ENCODE measurements at places on chromosomes 3 and 15.
A peak's percentile ranks its signal among the peaks of the same experiment; 100 is the strongest.

- DNase-seq, result peak; percentile 92
These were observed 5.5 kb downstream of the BMF start for GRCh38 chr15:40102897-40103858.

DNA sequence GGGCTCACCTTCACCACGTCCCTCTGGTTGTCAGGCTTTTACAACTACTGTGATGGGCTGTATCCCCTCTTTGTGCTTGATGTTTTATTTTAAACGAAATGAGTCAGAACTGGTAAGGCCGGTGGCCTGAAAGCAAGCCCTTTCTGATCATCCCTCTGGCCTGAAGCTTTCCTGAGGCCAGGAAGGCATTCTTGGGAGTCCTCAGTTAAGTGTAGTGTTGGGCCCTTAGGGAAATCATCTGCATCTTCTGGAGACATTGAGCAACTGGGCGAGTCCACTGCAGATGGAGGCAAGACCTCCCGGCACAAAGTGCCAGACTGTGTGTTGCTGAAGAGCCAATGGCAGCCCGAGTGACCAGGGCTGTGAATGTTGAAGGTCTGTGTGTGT lies 33.0 kb upstream of the AMOTL2 start:
- no peak for DNase-seq

DNA sequence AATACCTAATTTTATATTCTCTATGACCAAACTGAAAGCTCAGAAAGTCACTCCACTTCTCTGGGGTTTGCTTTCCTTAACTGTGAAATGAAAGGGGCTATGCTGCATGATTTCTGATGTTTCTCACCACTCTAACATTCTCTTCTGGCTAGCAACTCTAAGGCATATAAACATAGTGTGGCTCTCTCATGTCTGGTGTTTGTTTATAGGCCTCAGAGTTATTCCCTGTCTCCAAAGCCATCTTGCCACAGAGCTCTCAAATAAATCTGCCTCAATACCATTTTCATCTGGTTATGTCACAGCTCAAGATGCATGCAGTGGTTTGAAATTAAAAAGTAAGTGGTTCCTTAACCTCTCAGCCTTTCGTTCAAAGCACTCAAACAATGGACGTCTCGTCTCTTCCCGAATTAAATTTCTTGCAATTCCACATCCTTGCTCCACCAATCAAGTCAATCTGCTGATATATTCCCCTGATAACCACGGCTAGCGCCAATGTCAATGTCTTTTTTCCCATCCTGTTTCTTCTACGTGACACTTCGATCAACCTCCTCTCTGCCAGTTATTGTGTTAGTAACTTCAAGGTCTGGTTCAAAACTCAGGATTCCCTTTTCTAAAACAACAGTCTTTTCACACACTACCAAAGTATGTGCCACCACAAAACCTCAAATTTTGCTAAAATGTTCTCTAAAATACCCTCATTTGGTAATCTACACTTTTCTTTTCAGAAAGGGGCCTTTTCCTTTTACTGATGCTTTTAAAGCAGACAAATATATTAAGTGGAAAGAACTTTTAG lies 16.0 kb downstream of the TOMM70 start:
- no peak for DNase-seq

DNA sequence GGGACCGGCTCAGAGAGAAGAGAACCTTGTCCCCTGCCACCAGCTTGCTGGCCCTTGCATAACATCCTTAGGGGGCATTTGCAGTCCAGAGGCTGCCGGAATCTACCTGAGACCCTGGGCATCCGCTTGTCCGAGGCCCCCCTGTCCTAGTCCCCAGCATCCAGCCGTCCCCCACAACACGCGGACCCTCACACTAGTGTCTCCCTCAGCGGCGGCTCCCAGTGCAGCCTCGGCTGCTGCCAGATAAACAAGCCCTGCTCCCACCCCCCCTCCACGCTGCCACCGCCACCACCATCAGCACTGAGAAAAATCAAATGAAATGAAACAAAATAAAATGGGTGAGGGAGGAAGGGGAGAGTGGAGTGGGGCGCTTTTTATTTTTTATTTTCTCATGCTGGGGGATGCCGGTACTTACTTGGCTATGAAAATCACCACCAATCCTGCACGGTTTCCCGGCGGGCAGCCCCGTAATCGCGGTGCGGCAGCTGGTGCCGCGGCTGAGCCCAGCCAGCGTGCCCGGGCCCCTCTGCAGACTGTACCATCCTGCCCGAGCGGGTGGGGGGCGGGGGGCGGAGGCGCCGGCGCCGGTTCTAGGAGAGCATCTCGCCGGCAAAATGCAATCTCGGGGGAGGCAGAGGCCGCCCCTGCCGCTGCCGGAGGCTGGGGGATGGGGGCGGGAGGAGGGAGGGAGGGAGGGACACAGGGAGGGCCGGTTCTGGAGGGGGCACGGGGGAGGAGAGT lies at the start of gene ATP2B2:
Gene ATP2B2 (minus strand): TSS at position 537 of the 741 bp plus-strand sequence. CDS start 56,043 bp downstream, outside the sequence.
- DNase-seq, result peak; percentile 25

- DNase-seq, result no peak
These were observed 316.5 kb upstream of the ADAMTS9 start for GRCh38 chr3:65004306-65004705.

- peak; percentile 0 for DNase-seq
These were observed 264.0 kb downstream of the RBMS3 start for GRCh38 chr3:29544701-29545363.

GRCh38 chr3:140830391-140830790 lies 111.2 kb upstream of the SLC25A36 start:
- no peak for DNase-seq

DNA sequence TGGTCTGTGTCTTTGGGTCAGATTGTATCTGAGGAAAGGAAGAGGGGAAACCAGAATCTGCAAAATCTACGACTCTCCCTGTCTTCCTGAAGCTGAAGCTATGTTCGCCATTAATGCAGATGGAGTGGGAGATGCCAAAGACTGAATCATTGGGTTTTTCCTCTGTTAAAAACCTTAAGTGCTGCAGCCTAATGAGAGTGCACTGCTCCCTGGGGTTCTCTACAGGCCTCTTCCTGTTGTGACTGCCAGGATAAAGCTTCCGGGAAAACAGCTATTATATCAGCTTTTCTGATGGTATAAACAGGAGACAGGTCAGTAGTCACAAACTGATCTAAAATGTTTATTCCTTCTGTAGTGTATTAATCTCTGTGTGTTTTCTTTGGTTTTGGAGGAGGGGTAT lies 24.0 kb downstream of the RMDN3 start:
- peak; percentile 21 for DNase-seq

- DNase-seq, result peak; percentile 64
These were observed 43.8 kb upstream of the LRRFIP2 start for GRCh38 chr3:37218206-37218605.

DNA sequence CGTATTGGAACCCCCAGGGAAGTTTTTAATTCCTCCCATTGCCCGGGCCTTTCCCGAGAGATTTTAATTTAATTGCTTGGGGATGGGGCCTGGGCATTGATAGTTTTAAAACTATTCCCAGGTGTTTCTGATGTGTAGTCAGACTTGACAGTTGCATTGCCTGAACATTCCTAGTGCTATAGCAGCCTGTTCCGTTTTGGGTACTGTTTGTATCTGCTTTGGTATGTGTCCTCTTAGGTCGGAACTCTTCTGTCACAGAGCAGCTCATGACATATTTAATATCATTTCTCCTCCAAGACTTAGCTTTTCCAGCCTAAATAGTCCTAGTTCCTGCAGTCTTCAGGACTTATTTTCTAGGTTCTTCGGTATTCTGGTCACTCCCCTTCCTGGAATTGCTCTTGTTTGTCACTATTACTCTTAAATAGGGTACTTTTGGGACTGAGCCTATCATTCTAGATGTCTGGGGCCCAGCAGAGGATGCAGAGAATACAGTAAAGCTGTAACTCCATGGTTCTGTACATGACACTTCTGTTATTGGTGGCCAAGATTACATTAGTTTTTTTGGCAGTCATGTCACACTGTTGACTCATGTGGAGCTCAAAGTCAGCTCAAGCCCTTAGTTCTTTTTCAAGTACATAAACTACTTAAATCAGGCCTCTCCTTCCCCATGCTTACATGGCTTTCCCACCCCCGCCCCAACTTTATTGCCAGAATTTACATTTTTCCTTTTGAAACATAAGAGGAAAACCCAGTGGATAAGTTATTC lies 81.5 kb downstream of the BBX start:
- no peak for DNase-seq

GRCh38 chr15:74398183-74398582 lies 30.7 kb upstream of the CYP11A1 start:
- DNase-seq, result no peak

DNA sequence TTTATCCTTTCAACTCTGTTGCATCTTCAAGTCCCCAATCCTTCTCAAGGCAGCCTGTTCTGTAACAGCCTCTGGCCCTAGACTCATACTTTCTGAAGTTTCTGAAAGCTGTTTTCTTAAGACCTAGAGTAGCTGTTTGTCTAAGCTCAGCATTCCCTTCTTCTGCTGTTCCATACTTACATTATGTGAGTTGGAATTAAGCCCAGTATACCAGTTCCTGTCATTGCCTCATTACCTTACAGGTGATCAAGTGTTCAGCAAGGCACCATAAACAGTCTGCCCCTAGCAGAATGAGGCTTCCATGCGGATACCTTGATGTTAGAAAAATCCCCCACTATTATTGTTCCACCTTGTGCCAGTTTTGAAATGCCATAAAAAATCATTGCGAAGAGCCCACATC lies 180.6 kb downstream of the PLCL2 start:
- peak; percentile 7 for DNase-seq

GRCh38 chr3:46609944-46610722 lies 2.2 kb upstream of the FAM240A start:
- DNase-seq, result no peak
